Activated T-cell treated with anti-CD3 and anti-CD28 coated beads, Interleukin-2, amount 50 U/mL, for 72 hours (primary cell): ENCODE measurements at places on chromosomes 2 and 18. TPM values are rescaled to one million over a fixed set of nuclear protein-coding genes. Genes with fewer than 3 reads are reported as not detected.

DNA sequence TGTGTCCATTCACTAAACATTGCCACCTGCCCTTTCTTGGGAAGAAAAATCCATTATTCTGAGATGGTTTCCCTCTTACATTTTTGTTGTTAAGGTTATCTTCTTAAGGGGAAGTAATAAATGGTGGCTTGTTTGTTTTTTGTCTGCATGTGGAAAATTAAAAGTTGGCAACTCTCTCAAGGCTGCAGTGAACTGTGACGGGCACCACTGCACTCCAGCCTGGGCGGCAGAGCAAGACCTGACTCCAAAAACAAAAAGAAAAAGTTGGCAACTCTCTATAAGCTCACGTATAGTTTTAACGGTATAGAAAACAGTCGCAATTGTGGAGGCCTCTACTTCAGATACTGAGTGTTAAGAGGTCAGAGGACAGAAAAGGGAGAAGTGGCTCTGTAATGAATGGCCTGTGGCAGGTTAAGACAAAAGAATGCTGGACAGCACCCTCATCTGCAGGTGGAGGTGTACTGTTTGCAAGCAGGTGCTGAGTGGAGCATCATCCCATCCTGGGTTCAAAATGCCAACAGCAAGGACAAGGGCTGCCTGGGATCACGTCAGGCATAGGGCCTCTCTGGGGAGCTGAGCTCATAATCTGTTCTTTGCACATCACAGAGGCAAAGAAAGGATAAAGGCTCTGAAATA is 16.7 kb downstream of the L3MBTL4 start:
- H3K36me3 ChIP-seq = no peaks in the 10 kb centered on the region
- no peaks in the 10 kb centered on the region for H3K27me3 ChIP-seq
- H3K4me3 ChIP-seq = no peak overlapping the region
- no peak for DNase-seq

- no peak overlapping the region for H3K4me3 ChIP-seq
- no peak overlapping the region for H3K27ac ChIP-seq
- no peaks in the 10 kb centered on the region for H3K36me3 ChIP-seq
Measured at GRCh38 chr2:104164721-104165252, 689.1 kb upstream of the POU3F3 start.

GRCh38 chr2:187615364-187615763 is 61.1 kb upstream of the TFPI start:
- H3K27me3 ChIP-seq = no peaks in the 10 kb centered on the region
- no peaks in the 10 kb centered on the region for H3K4me1 ChIP-seq
- no peak overlapping the region for H3K4me3 ChIP-seq
- no peak for DNase-seq
- no peak overlapping the region for H3K27ac ChIP-seq
- H3K36me3 ChIP-seq = no peaks in the 10 kb centered on the region

DNAJC5G gene
- total RNA-seq = 0.31 TPM

TUBA3E gene
- total RNA-seq = not detected

GRCh38 chr2:217451666-217452065 is 551.1 kb downstream of the TNS1 start:
- H3K27me3 ChIP-seq = no peaks in the 10 kb centered on the region
- no peaks in the 10 kb centered on the region for H3K4me1 ChIP-seq
- no peaks in the 10 kb centered on the region for H3K36me3 ChIP-seq
- H3K4me3 ChIP-seq = no peak overlapping the region
- no peak for DNase-seq

DNA sequence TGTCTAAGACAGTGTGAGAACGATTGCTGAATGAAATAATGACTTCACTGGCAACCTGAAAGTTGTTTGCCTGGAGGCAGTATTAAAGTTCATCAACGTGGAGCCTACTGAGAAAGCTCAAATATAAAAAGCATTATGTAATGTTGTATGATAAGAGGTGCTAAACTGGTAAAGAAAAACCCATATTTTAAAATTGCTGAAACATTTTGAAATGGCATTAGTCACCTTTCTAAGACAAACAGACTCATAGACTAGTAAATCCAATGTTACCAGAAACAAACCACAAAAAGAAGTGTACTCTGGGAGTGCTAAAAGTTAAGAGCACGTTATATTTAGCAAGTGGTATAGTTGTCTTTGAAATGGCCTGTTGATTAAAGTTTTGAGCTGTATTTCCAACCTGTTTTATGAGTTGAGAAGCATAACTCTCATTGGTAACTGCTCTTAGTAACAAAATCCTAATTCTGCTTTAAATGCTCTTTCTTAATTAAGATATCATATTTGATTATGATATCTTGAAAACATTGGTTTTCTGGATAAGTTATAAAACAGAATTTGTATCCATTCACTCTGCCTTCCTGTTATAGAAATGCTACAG is 62.7 kb downstream of the CYP1B1 start:
- no peaks in the 10 kb centered on the region for H3K27me3 ChIP-seq
- no peaks in the 10 kb centered on the region for H3K36me3 ChIP-seq
- no peak for DNase-seq
- H3K4me3 ChIP-seq = no peak overlapping the region

CDH7 gene
- total RNA-seq = not detected

DGKD gene
- 94.4 TPM for total RNA-seq

PXDN gene
- total RNA-seq = 0.25 TPM

DNA sequence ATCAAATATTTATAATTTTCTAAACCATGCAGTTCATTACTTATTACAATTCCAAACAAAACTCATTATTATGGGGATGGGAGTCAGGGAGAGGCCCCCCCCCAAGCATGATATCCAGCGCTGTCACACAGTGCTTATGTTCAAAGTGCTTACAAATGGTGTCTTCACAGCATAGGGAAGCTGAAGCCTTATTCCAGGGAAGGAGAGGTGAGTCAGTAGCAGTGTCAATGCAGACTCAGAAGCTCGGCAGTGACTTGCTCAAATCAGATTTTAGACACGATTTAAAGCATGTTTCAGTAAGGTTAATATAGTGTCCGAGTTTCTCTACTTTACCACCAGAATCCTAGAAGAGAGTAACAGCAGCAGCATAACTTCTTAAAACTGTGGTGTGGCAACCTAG is 24.6 kb downstream of the SLC66A3 start:
- peaks cover 2% of the 10 kb centered on the region for H3K36me3 ChIP-seq
- no peak for DNase-seq
- H3K4me3 ChIP-seq = no peak overlapping the region
- no peak overlapping the region for H3K27ac ChIP-seq

TCF7L1 gene
- 0.16 TPM for total RNA-seq

DNA sequence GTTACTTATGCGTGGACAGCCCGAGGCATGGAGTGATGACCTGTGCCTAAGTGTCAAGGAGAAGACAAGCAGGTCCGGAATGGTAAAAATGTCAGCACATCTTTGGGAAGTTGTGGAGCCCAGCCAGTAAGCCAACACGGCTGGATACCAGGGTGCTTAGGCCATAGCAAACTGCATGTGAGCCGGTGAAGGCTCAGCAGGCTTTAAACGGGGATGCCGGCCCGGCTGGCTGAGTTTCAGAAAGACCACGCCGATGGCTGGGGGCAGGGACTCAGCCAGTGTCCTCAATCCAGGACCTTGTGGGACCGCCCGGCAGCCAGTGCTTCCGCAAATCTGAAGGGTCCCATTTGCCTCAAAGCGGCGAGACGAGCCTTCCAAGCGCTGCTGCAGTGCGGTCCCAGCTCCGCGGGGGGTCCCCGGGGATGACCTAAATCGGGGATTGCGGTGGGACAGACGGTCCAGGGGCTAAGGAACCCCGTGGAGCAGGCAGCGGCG is 946 bp upstream of the AGAP1 start:
- H3K4me1 ChIP-seq = peaks cover 5% of the 10 kb centered on the region
- no peak overlapping the region for H3K27ac ChIP-seq
- H3K27me3 ChIP-seq = peaks cover 62% of the 10 kb centered on the region
- peak overlapping the region; percentile 91 for H3K4me3 ChIP-seq

DNA sequence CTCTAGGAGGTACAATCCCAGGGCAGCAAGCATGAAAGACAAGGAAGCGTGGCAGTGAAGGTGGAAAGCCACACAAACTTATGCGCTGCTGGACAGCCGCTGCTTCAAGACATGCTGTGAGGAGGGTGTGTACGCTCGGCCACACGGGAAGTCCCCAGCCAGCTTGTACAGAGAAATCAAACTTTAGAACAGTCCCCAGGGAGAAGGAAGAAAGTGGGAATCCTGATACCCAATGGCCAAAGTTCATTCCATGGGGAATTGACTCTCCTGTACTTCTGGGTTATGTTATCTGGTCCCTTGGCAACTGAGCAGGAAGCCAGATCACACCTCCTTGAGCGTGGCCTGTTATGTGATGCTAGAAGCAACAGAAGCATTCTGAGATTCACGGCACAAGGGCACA is 86.1 kb upstream of the BOD1L2 start:
- no peak overlapping the region for H3K27ac ChIP-seq
- H3K27me3 ChIP-seq = peaks cover 10% of the 10 kb centered on the region
- H3K4me3 ChIP-seq = no peak overlapping the region
- peaks cover 13% of the 10 kb centered on the region for H3K4me1 ChIP-seq
- H3K36me3 ChIP-seq = peaks cover 2% of the 10 kb centered on the region
- no peak for DNase-seq

DNA sequence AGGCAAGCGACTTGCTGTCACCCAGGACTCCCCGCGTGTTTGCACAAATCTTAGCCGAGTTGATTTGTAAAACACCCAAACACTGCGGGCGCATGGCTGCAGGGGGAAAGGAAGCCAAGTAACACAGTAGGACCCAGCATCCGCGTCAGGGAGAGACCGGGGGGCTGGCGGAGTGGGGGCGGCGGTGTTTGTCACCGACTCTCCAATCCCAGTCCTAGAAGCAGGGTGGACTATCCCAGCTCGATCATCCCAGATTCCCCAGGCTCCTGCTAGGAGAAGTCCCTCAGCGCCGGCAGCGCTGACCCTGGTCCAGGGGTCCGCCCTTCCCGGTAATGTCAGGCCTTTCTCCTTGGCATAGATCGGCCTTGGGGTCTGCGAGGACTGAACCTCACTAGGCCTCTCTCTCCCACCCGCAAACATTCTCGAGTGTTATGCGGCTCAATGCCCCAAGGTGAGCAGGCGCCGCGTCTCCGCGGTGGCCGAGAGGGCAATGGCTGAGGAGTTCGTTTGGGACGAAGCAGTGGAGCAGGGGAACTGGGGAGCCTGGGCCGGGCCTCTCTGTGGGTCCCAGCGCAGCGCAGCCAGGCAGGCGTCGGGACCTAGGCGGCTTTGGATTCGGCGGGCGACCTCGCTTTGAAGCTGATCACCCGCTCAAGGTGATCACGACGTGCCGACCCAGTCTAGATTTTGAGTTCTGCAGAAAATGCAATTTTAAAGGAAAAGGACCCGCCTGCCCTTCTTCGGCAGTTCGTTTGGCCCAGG is 1.5 kb upstream of the GDF7 start:
- H3K4me1 ChIP-seq = no peaks in the 10 kb centered on the region
- H3K4me3 ChIP-seq = peak overlapping the region; percentile 90
- no peak overlapping the region for H3K27ac ChIP-seq
- no peaks in the 10 kb centered on the region for H3K36me3 ChIP-seq
- no peak for DNase-seq
- H3K27me3 ChIP-seq = peaks cover 77% of the 10 kb centered on the region

KIF5C gene
- 23.9 TPM for total RNA-seq

SIGLEC15 gene
- total RNA-seq = not detected
